ENCODE measurements at places on chromosomes 16 and 17. TPM values are rescaled to one million over a fixed set of nuclear protein-coding genes. Genes with fewer than 3 reads are reported as not detected.

The CSH2 gene
- total RNA-seq, result not detected

The KRT36 gene
- not detected for total RNA-seq

The GRB7 gene
- 1.1 TPM for total RNA-seq

The HLF gene
- total RNA-seq, result 22.6 TPM

The TP53TG3B gene
- total RNA-seq, result not detected

The TMEM114 gene
- total RNA-seq, result not detected

The KRT12 gene
- total RNA-seq, result not detected

The SPIRE2 gene
- 1.2 TPM for total RNA-seq

The CD300C gene
- total RNA-seq, result 0.71 TPM

The MYH8 gene
- total RNA-seq, result not detected

The KRT9 gene
- total RNA-seq, result not detected

The CHD3 gene
- 15.6 TPM for total RNA-seq

Measured in left ventricle myocardium inferior (tissue), 1 donor.